CMK (cell line): ENCODE measurements at places on chromosomes 5 and 9.

DNA sequence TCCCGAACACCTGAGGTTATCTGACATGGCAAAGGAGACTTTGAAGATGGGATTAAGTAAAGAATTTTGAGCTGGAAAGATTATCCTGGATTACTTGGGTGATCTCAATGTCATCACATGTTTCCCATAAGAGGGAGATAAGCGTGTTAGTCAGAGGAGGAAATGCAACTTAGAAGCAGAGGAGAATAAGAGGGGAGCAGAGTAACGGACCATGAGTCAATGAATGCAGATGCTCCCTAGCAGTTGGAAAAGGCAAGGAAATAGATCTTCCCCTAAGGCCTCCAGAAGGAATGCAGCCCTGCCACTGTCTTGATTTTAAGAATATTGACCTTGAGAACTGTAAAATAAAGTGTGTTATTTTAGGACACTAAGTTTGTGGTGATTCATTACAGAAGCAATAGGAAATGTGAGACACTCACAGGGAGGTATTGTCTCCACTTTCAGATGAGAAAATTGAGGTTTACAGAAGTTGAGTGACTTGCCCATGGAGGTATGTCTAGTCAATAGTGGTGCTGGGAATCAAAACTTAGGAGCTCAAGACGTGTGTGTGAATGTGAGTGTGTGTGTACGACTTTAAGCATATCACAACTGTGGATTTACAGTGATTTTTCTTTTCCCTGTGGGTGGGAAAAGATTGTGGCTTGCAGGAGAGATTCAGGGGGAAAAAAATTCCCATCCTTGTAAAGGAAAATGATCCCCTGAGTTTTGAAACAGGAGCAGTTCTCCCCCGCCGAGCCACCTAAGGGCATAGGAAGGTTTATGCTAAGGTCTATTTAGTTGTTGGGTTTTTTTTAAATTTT is 125.3 kb downstream of the TRIM32 start:
- no peak for DNase-seq

GRCh38 chr9:101707721-101708120 is 30.7 kb downstream of the GRIN3A start:
- no peak for DNase-seq

DNA sequence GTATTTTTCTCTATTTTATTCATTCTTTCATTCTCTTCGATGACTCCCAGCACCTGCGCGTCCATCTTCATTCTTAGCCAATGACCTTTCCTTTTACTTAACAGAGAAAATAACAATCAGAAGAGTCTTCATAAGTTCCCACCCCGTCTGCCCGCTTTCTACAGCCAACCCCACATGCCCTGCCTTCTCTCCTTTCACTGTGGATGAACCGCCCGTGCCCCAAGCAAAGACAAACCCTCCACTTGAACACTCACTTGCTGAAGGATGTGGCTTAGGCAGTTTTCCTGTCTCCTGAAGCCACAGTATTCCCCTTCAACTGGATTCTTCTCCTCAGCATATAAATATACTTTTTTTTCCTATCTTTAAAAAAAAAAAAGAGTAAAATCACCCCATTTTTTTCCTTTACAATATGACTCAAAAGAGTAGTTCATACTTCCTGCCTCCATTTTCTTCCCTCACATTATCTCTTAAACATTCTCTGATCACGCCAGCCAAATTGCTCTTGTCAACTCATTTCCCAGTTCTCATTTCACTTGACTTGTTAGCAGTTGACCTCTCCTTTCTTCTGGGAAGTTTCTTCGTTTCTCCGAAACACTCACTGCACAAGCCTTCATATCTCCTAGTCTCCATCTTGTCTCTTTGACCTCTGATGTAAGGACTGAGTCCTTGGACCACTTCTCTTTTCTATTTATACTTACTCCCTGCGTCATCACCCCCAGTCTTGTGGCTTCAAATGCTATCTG is 11.1 kb downstream of the NIPSNAP3B start:
- DNase-seq = no peak

GRCh38 chr9:1098551-1098950 is 48.4 kb downstream of the DMRT2 start:
- no peak for DNase-seq

DNA sequence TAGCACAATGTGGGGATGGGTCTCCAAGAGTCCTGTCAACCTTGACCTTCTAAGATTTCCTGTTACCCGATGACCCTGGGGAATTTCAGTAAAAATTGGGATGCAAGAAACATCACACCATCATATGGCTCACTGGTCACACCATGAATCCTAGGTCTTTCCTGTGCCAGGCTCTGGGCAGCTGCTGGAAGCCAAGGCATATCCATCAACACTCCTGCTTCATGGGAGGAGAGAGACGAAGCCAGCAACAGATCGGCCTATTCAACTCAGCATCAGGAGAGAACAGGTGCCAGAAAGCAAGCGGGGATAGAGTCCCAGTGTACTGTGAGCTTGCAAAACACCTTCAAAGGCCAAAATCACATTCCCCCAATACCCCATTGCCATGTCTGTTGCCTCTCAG is 6.5 kb upstream of the NEK6 start:
- DNase-seq = no peak

DNA sequence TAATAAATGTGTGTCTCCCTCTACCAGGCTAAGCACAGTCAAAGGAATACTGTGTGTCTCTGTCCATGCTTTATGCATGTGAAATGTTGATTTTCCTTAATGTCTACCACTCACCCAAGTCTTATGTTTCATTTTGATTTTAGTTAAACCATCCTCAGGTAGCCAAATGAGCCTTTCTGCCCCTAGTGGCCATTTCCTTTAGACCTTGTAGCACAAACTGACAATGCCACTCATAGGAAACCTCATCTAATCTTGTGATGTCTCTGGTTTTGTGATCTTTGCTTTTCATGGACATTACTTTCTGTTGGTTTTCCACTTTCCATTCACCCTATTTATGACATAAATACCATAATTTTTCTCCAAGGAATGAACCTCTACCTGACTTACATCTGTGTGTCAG is 820.8 kb downstream of the MAT2B start:
- no peak for DNase-seq
